MG63 (cell line): ENCODE measurements at places on chromosomes 4 and X. TPM values are rescaled to one million over a fixed set of nuclear protein-coding genes. Genes with fewer than 3 reads are reported as not detected.

Gene PRPS1
- 190 and 311 TPM in 2 replicates for total RNA-seq

Gene FOXR2
- total RNA-seq = not detected in 2 replicates

Gene F11
- total RNA-seq = not detected in 2 replicates

Gene PARM1
- not detected in 2 replicates for total RNA-seq

Gene ASB12
- total RNA-seq = not detected in 2 replicates

Gene CXCL3
- not detected in 2 replicates for total RNA-seq

Gene POU4F2
- total RNA-seq = not detected in 2 replicates

- DNase-seq = peak; percentile 50
These were observed 326.4 kb downstream of the DCHS2 start for GRCh38 chr4:154164931-154165839.

GRCh38 chr4:104022226-104022625, 302.4 kb upstream of the TACR3 start:
- DNase-seq = no peak

- no peak for DNase-seq
These were observed 537.8 kb upstream of the BOD1L1 start for GRCh38 chr4:14165222-14165920.

DNA sequence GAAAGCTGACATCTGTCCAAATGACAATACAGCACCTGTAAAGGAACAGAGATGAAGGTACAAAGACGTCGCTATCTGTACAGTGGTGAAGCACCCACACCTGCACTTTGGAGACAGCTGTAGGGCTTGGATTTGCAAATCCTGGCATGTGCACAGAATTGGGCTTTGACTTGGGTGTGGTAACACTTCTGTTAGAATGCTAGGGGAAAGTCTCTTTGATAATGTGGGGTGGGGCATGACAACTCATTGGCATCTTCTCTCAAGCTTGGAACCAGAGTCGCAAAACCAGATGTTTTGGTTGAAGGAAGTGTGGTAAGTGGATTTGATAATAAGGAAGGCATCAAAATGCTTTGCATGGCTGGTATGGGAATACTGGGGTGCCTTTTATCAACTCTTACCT, 55.5 kb downstream of the VCX3B start:
- DNase-seq = no peak

GRCh38 chr4:62208921-62209320, 1008.8 kb downstream of the ADGRL3 start:
- DNase-seq = no peak

- no peak for DNase-seq
These were observed 323.2 kb downstream of the IL1RAPL1 start for GRCh38 chrX:28910487-28910886.

- DNase-seq = no peak
These were observed 162.0 kb downstream of the SNCA start for GRCh38 chr4:89674876-89675459.

DNA sequence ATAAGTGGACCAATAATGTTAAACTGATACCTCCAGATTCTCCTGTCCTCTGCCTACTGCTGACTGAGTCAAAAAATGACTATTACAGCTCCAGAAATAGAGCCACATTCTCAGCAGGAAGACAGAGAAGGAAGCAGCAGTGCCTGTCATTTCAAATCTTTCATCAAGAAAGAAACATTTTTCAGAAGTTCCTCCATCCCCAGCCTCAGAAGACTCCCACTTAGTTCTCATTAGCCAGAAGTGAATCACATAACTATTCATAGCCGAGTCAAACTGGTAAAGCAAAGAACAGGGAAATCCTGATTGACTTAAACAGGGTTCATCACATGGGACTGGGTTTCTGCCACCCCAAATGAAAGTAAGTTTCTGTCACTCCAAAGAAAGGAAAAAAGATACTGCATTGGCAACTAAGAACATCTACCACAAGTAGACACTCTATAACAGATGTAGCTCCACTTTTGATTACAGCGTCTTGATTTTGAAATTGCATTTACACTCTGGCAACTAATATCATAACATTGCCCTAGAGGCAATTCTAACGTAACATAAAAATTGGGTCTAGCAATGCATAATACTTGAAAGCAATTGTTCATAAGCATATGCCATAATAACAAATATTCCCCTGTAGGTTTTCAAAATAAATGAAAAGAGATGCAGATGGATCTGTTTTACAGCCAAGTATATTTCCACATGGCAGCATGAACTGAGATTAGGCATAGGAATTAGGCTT, 599.8 kb downstream of the GALNTL6 start:
- DNase-seq = no peak

- no peak for DNase-seq
These were observed 315.9 kb downstream of the MAPK10 start for GRCh38 chr4:86043755-86044592.

DNA sequence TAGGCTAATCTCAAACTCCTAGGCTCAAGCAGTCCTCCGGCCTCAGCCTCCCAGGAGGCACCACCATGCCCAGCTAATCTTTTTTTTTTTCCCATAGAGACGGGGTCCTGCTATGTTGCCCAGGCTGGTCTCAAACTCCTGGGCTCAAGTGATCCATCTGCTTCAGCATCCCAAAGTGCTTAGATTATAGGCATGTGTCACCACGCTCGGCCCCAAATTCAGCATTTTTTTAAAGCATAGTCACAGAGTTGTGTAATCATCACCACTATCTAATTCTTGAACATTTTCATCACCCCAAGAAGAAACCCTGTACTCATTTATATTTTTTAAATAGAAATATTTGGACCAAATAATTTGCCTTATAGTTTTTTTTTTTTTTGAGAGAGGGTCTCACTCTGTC, 10.3 kb downstream of the CENPI start:
- DNase-seq = no peak

DNA sequence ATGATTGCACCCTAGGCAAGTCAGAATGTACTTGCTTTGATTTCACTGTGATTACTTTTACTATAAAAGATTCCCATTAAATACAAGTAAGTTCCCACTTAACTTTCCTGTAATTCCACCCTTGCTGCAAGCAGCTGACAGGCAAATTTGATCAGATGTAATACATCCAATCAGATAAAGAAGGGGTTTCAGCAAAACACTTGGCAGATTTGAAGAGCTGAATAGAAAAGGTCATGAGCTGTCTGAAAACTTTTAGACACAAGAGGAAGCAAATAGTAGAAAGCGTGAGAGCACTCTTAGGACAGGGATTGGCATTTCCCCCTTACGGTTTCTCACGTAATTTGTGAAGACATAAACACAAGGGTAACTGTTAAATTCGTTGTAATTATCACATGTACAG, 22.8 kb downstream of the HSD17B13 start:
- no peak for DNase-seq

DNA sequence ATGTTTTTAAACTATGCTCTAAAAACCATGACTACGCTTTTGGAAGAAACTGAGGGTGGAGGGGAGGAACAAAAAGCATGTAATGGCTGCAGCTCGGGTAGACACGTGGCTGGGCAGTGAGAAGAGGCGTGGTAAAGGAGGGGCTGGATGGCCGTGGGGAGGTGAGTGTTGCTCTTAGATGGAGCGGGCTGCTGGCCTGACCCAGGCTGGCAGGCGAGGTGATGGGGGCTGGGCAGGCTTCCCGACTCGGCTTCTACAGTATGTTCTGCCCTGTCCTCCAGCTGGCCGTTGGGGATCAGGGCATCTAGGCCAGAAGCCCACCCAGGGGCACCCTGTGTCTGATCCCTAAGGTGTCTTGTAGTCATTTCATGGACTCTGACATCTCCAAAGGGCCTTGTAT, 60.7 kb downstream of the EFHC2 start:
- no peak for DNase-seq

DNA sequence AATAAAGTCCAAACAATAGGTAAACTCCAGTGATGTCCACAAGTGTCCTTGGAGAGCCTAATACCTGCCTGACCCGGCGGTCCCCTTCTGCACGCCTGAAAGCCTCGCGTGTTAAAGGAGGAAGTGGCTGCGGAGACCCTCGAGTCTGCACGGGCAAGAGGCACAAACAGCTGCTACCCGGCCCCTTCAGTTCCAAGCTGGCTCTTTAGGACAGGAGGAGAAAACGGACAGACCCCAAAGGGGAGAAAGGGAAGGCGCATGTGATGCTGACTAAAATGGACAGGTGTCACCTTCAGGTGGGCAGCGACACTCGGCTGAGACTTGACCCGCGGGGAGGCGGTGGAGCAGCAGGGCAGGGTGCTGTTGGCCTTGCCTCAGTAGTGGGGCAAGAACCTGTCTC, 102.7 kb upstream of the TENM3 start:
- no peak for DNase-seq

DNA sequence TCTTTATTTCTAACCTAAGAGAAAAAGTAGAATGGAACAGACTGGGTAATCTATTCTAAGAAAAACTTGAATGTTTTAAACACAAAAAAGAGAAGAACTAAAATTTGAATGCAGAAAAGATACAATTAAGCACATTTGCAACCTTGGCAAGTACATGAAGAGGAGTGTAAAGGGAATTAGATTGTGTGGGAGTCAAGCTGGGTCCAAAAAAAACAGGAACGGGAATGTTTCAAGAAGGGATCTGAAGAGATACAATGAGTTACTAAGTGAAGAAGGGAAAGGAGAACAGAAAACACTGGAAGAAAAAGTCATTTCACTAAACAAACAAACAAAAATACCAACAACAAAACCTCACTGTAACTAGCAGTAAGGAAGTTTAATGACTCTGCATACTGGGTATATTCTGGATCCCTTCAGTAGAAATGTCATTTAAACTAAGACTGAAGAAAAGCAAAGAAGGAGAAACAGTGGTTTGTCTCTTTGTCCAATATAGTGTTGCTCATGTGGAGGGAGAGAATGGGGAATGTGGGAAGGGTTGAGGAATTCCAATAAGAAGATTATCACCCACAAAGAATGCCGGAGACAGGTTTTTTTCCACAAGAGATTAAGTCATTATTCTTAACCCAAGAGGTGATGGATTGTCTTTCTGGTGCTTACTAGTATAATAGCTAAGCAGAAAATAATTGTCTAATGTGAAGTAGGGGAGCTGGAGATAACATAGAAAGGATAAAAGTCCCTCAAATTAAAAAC, 50.4 kb upstream of the PTPN13 start:
- DNase-seq = no peak

- DNase-seq = no peak
These were observed 83.4 kb downstream of the TMEM164 start for GRCh38 chrX:110086162-110086915.

GRCh38 chrX:154064637-154065435, 32.7 kb downstream of the MECP2 start:
- no peak for DNase-seq
